ENCODE measurements at places on chromosomes 4 and X. TPM values are rescaled to one million over a fixed set of nuclear protein-coding genes. Genes with fewer than 3 reads are reported as not detected.

DNA sequence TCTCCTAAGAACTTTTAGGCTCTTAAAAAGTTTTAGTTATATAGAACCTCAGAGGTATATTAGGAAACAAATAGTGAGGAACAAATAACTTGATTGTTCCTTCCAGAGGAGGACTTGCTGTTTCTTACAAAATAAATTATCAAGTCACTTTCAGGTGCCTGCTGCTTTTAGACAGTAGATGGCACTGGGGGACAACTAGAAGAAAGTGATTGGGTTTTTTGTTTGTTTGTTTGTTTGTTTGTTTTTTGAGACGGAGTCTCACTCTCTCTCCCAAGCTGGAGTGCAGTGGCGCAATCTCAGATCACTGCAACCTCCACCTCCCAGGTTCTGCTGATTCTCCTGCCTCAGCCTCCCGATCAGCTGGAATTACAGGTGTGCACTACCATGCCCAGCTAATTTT, 35.4 kb upstream of the CDKL5 start:
- DNase-seq, result no peak

GRCh38 chrX:18672008-18672407, at the start of gene RS1:
Gene RS1 (minus strand): TSS chrX:18672108. CDS start chrX:18672068, 40 bp downstream.
- DNase-seq, result no peak

DNA sequence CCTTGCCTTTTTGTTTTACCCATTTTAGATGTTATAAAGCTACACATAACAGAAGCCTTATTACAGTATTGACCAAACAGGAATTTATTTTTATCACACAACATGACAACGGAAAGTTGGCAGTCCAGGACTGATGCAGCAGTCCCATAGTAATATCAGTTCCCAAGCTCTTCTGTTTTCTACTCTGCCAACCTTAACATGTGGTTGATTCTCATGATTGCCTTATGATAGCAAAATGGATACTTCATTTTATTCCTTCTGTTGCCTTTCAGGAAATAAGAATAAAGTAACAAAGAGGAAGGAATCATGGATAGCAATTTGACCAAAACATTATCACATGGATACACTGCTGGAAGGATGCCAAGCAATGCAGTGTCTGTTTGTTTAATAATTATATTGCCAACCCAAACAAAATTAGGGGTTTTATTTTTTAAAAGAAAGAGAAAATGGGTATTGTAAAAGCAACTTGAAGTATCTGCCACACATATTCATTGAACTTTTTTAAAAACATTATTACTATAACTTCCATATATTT, 275.7 kb downstream of the STPG2 start:
- no peak for DNase-seq

- no peak for DNase-seq
Observed at GRCh38 chr4:151728006-151728405, 32.8 kb downstream of the GATB start.

DNA sequence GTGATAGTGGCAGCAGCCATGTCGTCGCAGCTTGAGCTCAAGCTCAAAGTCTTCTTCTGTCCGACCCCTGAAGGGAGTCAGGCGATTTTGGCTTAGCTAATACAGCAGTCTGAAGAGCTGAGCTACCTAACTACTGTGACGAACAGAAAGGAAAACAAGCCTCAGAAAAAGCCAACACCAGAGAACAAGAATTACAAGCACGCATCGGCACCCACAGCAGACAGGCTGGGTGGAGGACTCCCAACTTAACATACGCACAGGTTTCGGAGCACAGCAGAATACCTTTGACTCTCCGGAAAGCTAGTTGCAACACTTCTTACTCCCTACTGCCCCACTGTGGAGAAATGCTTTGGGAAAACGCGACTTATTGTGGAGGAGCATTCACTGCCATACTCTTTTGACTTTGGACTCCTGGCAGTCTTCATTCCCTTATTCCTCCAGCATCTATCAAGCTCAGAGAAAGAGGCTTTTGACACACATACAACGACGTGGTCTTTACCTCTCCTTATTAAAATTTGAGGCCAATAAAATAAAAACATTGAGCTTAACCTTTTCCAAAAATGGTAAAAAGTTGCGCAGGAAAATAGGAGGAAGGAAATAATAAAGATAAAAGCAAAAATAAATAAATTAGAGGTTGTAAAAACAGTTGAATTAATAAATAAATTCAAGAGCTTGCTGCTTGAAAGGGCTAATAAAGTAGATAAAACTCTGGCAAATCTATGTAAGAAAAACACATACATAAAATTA, 41.3 kb upstream of the GPC3 start:
- DNase-seq, result no peak

- peak; percentile 72 for DNase-seq
Observed at GRCh38 chr4:155889031-155889793, 14.3 kb upstream of the TDO2 start.

Gene ZNF630
- 0.77 TPM for polyA plus RNA-seq

Gene PLP2
- 79.6 TPM for polyA plus RNA-seq

Gene CCDC110
- 1.1 TPM for polyA plus RNA-seq

Gene CXCL9
- polyA plus RNA-seq, result not detected

Gene COL4A6
- 19.9 TPM for polyA plus RNA-seq

Gene PLAC1
- 2.4 TPM for polyA plus RNA-seq
